Epithelial cell of proximal tubule (primary cell): ENCODE measurements at places on chromosomes 6 and 20.

DNA sequence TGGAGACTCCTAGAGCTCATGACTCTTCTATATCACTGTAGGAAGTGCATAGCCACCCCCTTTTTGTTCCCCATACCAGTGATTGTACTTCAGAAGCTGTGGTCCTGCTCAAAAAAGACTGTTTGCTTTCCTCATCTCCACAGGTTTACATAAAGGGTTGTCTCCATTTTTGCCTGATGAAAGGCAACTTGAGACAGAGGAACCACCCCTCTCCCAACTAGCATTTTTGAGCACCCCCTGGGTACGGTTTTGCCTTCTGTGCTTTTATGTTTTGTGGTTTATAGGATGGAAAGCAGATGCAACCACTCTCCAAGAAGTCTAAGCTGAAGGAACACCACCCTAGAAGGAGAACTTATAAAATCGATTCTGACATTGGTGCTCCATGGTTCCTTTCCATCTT, 127.7 kb upstream of the SUPT3H start:
- DNase-seq, result no peak

GRCh38 chr20:6583134-6583738, 184.2 kb upstream of the BMP2 start:
- DNase-seq, result no peak

- DNase-seq, result no peak
Measured at GRCh38 chr20:22794200-22794599, 209.8 kb upstream of the FOXA2 start.

DNA sequence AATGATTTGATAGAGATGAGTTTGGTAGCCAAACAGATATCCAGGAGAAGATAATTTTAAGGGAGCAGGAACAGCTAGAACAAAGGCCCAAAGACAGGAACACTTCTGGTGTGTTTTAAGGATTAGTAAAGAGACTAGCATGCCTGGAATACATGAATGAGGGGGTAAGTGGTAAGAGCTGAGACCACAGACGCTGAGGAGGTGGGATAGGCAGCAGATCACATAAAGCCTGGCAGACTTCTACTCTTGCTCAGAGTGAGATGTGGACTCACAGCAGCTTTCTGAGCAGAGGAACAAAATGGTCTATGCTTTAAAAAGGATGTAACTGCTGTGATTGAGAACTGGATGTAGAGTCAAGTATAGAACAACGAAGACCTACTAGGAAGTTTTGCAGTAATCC, 100.1 kb downstream of the EPHA7 start:
- DNase-seq, result no peak

GRCh38 chr20:21048841-21049273, 57.3 kb downstream of the LINC00237 start:
- no peak for DNase-seq

DNA sequence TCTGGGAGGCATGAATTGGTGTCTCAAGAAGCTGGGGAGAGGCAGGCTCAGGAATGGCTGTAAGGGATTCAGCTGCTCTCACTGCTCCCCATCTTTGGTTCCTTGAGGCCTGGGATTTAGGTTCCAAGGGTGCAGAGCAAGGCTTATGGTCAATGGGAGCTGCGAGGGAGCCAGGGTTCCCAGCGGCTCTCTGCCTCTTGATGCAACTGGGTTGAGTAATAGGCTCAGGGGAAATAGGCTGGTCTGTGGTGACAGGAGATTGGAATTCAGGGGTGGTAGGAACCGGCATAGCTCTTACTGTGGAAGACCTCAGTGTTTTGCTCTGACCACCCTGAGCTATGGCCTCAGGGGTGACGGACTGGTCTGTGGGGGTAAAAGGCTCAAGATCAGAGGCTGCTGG, 13.0 kb upstream of the NRM start:
- no peak for DNase-seq

- DNase-seq, result no peak
Measured at GRCh38 chr6:168926306-168926705, 327.3 kb downstream of the THBS2 start.

DNA sequence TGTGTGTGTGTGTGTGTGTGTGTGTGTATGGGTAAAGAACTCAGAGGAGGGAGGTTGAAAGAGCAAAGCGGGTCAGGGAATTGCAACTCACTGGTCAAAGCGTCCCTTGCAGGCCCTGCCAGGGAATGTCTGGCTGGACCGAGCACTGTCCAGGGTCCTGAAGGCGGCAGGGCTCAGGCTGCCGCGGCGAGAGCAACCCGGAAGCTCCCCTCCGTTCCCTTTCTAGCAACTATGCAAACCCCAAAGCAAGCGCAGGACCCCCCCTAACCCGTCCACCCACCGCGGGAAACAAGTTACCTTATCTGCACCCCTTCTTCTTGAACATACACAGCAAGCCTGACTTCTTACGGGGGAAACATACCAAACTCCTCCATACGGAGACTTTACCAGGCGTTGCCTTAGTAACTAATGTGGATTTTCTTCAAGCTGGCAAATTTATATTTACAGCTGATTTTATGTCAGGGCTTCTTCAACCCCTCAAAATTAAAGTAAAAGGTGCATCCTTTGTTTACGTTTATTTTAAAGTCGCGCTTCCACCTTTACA, 538 bp upstream of the GRM1 start:
- no peak for DNase-seq

- no peak for DNase-seq
Measured at GRCh38 chr6:102458990-102459389, 1065.5 kb downstream of the GRIK2 start.

- no peak for DNase-seq
Measured at GRCh38 chr6:1479095-1479494, 89.7 kb downstream of the FOXF2 start.

- DNase-seq, result no peak
Measured at GRCh38 chr6:149821492-149821891, 42.7 kb downstream of the LRP11 start.

GRCh38 chr6:119112812-119113530, 34.5 kb upstream of the FAM184A start:
- DNase-seq, result no peak

- no peak for DNase-seq
Measured at GRCh38 chr6:13331516-13332348, 3.4 kb upstream of the TBC1D7 start.

DNA sequence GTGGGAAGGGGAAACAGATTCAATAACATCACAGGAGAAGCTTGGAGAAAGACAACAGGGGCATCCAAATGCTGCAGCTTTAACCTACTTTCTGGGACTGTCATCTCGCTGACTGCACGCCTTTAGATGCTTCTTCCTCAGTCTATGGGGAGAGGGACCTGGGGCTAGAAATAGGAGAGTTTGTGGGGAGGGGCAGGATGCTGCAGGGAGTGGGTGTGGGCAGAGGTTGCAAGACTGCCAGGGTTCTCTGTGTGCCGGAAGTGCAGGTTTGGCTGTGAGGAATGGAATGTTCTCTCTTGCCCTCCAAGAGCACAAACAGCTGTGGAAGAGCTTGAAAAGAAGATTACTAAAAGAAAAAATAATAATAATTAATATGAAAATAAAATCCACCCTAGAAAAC, 93.2 kb downstream of the FOXO3 start:
- DNase-seq, result no peak

DNA sequence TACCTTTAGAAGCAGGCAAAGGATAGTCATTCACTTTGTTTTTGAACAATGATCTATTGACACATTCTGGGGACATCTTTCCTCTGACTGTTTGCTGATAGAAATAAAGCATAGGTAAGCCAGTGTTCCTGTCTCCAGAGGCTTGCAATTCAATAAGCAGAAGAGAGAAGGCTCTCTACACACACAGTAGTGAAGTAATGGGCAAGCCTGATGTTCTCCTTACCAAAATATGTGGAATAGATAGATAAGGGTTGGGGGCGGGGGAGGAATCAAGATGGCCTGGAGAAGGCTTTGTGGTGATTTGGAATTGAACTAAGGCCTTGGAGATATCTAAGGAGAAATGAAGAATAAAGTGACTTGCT, 27.3 kb downstream of the PAQR8 start:
- peak; percentile 4 for DNase-seq

DNA sequence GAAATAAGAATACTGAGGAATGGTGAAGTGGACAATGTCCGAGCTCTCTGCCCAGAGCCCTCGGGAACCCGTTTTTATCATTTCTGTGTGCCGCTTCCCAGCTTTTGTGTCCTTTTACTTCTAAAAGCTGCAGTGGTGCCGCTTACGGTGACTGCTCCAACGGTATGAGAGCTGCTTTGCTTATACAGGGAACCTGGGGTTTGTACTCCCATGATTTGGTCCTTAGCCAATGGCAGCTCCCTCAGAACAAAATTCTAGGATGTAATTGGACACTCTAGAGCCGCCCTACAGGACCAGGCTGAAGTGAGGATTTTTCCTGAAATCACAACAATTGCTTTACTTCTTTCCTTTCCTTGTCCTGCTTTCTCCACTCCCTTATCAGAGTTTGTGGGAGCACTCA, 24.2 kb upstream of the PCSK2 start:
- DNase-seq, result no peak

- DNase-seq, result no peak
Measured at GRCh38 chr6:123089226-123089625, 93.2 kb downstream of the CLVS2 start.

GRCh38 chr20:15166744-15167143, 829.3 kb upstream of the FLRT3 start:
- no peak for DNase-seq

GRCh38 chr20:43541214-43541613, 17.6 kb upstream of the SGK2 start:
- no peak for DNase-seq

DNA sequence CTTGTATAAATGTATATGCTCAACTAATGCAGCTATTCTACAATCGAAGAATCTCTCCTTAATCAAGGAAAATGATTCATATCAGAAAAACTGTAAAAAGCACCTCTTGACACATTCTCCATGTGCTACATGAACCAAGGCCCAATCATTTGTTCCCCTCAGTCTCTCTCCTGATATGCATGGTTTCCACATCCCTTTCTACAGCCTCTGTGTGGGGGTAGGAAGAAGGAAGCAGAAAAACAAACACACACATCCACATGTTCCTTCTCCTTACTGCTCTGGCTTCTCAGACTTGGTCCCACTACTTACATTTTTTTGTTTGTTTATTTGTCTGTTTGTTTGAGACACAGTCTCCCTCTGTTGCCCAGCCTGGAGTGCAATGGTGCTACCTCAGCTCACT, 510.5 kb downstream of the PRKN start:
- no peak for DNase-seq

DNA sequence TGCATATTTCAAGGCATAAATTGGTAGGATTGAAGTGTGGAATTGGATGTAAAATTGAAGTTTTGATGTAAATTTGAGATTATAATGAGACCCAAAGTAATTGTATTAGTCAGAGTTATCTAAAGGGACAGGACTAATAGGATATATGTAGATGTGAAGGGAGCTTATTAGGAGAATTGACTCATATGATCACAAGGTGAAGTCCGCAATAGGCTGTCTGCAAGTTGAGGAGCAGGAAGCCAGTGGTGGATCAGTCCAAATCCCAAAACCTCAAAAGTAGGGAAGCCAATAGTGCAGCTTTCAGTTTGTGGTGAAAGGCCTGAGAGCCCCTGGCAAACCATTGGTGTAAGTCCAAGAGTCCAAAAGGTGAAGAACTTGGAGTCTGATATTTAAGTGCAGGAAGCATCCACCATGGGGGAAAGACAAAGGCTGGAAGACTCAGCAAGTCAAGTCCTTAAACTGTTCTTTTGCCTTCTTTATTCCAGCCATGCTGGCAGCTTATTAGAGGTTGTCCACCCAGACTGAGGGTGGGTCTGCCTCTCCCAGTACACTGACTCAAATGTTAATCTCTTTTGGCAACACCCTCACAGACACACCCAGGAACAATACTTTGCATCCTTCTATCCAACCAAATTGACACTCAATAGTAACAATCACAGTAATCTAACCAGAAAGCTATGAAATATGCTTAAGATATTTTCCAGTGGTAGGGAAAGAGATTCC, 442.6 kb upstream of the PTCHD4 start:
- DNase-seq, result no peak

- DNase-seq, result no peak
Measured at GRCh38 chr20:30484749-30485070, 772.8 kb upstream of the DEFB115 start.

GRCh38 chr6:152846825-152847224, 96.2 kb downstream of the VIP start:
- DNase-seq, result no peak

- DNase-seq, result no peak
Measured at GRCh38 chr20:9610665-9611064, 96.3 kb downstream of the LAMP5 start.

GRCh38 chr6:36609582-36609981, 15.4 kb downstream of the SRSF3 start:
- DNase-seq, result no peak

- DNase-seq, result no peak
Measured at GRCh38 chr6:74284284-74284683, 588.3 kb downstream of the CD109 start.

DNA sequence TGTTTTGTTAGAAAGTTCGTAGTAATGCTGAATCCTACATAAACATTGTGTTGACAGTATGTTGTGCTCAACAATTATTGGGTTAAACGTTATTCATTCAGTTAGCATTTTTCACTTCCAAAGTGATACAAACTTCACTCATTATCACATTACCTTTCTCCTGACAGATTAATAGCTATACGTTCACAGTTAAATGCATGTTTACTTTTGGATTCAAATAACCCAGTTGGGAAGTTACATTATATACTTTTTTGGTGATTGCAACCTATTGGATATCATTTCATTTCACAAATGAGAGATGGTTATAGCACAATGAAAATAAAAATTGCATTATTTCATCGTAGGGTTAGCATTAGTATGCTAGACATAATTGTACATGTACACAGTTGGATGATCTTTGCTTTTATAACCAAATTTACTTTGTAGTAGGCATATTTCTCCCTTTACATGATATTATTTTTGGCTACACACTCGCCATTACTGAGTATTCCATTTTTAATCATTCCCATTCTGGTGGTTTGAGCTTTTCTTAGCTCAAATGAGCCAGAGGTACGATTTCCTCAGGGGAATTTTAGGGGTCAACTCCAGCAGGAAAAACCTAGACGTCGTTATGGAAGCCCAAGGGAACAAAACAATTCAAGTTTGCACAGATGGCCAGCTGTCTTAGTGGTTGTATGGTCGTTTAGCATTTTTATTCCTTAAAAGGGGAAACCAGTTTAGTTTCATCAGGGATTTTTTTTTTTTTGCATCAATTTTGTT, 2.1 kb upstream of the HIVEP1 start:
- DNase-seq, result no peak

- no peak for DNase-seq
Measured at GRCh38 chr6:70636596-70636995, 31.1 kb upstream of the SMAP1 start.
